Keratinocyte (primary cell): ENCODE measurements at places on chromosomes 5 and 9.

- DNase-seq: no peak
These were observed 64.6 kb downstream of the FOXB2 start for GRCh38 chr9:77084094-77084493.

DNA sequence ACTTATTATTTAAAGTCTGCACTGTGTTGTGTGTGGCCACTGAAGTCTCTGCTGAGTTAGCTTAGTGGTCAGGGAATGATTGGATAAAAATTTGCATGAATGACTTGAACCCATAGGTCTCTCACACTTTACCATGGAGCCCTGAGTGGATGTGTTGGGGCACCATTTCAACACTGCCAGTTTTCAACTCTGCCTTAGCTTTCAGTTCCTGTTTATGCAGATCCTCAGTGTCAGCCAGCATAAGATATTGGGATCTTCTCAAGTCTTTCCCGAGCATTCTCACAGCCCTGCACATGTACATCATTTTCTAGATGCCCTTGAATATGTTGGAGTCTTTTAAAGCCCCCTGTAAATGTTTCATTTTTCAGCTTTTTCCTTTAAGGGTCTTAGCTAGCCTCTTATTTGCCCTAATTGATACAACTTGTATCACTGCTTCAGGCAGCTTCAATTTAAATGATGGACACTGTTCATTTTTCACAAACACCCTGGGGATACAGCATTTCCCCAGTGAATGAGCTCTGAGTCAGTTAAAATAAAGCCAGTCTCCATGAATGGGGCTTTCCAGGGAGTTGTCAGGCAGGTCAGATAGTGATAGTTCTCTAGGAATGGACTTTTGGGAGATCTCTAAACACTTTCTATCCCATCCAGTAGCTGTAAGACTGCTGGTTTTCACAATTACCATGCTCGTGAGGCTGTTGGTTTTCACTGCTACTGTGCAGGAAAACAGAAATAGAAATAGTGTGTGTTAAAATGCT, 211.9 kb upstream of the PAPPA start:
- no peak for DNase-seq

GRCh38 chr9:136978073-136978864, 965 bp downstream of the PTGDS start:
- DNase-seq: no peak

DNA sequence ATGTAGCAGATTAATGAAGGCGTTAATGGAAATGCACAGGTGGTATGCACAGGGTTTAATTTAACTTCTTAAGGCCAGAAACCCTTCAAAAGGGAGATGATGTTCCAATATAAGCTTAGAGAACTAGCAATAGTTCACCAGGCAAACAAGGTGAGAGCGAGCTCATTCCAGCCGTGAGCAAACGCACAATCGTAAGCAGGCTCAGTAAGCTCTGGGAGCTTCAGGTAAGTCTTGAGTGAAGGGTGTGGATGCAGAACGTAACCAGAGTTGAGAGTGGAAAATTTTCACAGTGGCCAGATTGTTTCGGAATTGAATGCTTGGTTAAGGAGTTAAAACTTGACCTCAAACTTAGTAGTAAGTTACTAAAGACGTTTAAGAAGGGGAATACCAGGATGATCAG, 5.7 kb downstream of the EQTN start:
- no peak for DNase-seq

DNA sequence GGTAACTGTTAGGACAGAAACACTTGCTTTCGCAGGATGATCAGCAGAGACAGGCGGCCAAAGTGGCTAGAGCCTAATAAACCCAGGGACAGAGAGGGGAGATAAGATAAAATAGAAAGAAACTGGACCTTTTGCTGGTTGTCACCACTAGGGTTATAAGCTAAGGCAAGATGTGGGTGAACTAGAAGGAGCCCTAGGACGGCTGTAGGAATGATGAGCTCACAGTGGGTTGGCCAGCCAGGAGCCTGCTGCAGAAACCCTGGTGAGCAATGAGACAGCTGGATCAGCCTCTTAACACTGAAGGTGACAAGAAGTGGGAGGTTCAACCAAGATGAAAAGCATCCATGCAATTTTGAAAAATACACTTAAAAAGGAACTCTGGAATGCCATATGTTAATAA, 13.5 kb downstream of the CTNND2 start:
- no peak for DNase-seq

- DNase-seq: peak; percentile 17
These were observed 972.6 kb upstream of the SEMA6A start for GRCh38 chr5:117547192-117547591.

GRCh38 chr9:71672573-71672972, 95.7 kb downstream of the CEMIP2 start:
- no peak for DNase-seq

DNA sequence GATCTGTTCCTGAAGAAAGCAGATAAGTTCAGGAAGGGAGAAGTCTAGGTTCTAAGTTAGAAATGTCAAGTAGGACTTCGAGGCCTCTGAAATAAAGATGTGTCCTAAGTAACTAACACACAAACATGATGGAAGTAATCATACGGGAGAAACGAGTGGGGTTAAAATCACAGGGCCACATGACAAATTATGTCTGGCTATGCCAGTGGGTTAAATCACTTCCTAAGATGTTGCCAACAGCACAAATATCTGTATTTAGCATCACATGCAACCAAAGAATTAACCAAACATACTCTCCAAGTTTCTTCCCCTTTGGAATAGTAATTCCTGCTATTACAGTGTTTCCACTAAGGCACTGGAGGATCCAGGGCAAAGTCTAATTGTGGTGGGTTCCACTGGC, 13.7 kb upstream of the ZSWIM6 start:
- no peak for DNase-seq

DNA sequence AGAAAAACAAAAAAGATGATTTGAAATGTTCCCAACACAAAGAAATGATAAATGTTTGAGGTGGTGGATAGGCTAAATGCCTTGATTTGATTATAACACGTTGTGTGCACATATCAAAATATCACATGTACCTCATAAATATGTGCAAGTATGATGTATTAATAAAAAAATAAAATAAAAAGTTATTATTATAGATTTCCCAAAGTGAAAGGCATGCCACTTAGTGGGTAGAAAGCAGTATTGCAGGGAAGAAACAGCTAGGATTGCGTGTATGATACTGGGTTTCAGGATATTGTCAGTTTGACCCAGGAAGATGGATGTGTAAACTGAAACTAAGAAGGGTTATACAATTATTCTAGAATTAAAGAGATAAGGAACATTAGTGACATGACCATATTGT, 3.6 kb upstream of the TMEM38B start:
- DNase-seq: no peak

DNA sequence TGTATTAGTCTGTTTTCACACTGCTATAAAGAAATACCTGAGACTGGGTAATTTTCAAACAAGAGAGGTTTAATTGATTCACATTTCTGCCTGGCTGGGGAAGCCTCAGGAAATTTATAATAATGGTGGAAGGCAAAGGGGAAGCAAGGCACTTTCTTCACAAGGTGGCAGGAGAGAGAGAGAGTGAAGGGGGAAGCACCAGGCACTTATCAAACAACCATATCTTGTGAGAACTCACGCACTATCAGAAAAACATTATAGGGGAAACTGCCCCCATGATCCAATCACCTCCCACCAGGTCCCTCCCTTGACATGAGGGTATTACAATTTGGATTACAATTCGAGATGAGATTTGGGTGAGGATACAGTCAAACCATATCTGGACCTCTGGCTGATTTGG, 34.7 kb downstream of the ADRB2 start:
- no peak for DNase-seq

DNA sequence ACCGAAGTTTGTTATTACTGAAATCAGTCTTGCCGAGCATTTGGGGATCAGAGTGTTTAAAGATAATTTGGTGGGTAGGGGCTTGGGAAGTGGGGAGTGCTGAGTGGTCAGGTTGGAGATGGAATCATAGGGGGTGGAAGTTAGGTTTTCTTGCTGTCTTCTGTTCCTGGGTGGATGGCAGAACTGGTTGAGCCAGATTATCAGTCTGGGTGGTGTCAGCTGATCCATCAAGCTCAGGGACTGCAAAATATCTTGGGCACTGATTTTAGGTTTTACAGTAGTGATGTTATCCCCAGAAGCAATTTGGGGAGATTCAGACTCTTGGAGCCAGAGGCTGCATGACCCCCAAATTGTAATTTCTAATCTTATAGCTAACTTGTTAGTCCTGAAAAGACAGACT, 5.4 kb upstream of the ANKRD31 start:
- DNase-seq: no peak

DNA sequence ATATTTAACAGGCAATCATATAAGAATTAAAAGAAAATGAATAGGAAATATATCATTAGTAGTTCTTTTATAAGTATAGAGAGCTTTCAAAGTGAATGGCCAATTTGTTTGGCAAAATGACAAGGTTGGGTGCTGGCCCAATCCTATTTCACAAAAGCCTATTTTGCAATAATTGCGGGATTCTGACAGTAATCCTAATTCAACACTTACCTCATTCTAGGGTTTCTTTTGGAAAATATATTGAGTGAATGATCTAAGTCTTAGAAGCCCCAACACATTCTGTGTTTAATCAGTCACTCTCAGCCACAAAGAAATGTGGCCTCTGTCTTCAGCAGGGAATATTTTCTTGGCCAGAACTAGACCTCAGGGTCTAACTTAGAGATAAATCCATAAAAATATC, 835.9 kb upstream of the ZNF608 start:
- DNase-seq: no peak

GRCh38 chr5:5139777-5140478, at the start of gene ADAMTS16:
Gene ADAMTS16 (plus strand): TSS chr5:5140330. CDS start chr5:5140468, 138 bp downstream.
- DNase-seq: no peak

GRCh38 chr5:103569313-103570060, 6.9 kb upstream of the NUDT12 start:
- no peak for DNase-seq

DNA sequence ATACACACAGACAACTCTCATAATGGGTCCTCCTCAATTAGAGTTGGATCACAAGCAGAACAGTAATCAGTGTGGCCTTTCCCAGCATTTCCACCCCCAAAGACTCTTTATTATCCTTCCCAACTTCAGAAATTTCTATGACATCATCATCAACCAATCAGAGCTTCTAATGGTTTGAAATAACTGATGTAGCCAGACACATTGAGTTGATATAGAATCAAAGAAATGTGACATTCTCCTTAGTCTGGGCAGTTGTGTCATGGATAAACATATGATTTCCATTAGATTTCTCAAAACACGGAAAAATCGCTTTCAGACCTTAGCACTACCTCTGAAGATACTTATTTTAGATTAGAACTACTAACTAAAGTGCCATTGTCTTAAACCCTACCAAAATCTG, 75.7 kb upstream of the NFIB start:
- DNase-seq: no peak

- no peak for DNase-seq
These were observed 181.1 kb upstream of the ELAVL2 start for GRCh38 chr9:24007185-24007584.

- no peak for DNase-seq
These were observed 84.8 kb upstream of the PAM start for GRCh38 chr5:102670224-102670836.

GRCh38 chr9:447230-448025, 232.8 kb downstream of the DOCK8 start:
- peak; percentile 84 for DNase-seq

GRCh38 chr9:79120941-79121340, 450.8 kb upstream of the TLE4 start:
- no peak for DNase-seq

- DNase-seq: no peak
These were observed 653.6 kb upstream of the ITGA1 start for GRCh38 chr5:52134013-52134650.

GRCh38 chr9:8622222-8622802, 822.7 kb upstream of the DMAC1 start:
- DNase-seq: no peak

- no peak for DNase-seq
These were observed 16.3 kb downstream of the KLF9 start for GRCh38 chr9:70398145-70398556.

GRCh38 chr5:107251151-107251550, 419.6 kb downstream of the EFNA5 start:
- no peak for DNase-seq

DNA sequence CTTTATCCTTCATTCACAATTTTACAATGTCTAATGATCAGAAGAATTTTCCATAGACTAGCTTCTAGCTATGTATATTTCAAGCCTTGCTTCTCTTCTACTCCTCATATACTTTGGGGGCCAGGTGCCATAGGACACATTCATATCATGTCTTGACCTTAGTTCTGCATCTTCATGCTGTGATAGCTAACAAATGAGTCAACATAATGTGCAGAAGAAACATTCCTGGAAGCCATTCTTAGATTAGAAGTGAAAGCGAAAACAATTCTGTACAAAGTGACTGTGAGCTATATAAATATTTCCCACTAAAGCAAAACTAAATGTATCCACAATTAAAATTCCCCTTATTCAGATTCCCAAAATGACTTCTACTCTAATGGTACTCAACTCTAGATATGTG, 320.2 kb upstream of the NREP start:
- no peak for DNase-seq

DNA sequence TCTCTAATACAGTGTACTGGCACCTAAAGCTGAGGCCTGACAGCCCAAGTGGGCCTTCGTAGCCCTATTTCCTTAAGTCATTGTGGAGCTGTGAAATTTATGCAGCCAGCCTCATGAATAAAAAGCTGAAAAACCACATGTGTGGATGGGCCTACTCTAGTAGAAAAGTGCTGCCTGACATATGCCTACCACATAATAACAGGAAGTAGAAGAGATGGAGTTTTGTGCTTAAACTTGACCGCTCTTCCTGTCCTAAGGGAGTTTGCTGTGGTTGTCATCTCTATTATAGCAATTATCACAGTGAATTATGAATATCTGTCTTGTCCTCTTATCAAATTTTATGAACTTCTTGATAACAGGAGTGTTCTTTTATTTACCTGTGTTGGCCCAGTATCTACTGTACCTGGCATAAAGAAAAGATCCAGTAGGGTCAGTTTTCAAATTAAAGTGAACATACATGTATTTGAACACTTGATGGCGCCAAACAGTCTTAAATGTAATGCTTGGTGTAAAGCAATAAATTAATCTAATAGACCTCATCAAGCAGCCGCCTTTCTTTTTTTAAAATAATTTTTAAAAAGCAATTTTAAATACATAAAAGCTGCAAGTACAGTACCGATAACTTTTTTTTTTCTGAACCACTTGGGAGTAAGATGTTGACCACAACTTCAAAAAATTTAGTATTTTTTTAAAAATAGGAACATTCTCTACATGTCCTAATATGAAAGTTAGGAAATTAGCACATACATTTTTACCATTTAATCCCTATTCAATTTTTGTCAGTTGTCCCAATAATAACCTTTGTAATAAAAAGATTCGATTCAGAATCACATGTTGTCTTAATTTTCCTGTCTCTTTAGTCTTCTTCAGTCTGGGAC, 51.0 kb downstream of the FKTN start:
- peak; percentile 7 for DNase-seq

- no peak for DNase-seq
These were observed 465.7 kb downstream of the DIRAS2 start for GRCh38 chr9:90176901-90177300.

GRCh38 chr5:157047898-157048297, 11.0 kb downstream of the HAVCR1 start:
- no peak for DNase-seq

DNA sequence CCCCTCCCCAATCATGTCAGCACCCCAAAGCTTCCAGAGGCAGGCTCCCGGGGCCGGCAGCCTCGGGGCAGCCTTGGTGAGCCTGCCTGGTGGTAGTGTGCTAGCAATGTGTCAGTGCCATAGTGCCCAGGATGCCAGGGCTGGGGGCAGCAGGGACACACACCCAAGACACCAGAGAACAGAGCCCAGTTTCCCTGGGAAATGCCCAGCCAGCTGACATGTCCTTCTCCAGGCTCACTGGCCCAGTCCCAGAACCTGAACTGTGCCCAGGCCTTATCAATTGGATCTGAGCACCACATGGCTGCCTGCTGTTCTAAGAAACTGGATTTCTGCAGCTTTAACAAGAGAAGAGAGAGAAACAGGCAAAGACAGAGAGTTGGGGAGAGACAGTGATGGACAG, 74.9 kb upstream of the LRRTM2 start:
- DNase-seq: no peak
